ENCODE measurements at places on chromosomes 7 and 10.

- DNase-seq: no peak
Measured at GRCh38 chr10:44947371-44948152, 12.0 kb upstream of the RASSF4 start.

- DNase-seq: no peak
Measured at GRCh38 chr10:126214679-126215078, 173.6 kb downstream of the ADAM12 start.

- DNase-seq: no peak
Measured at GRCh38 chr7:99252166-99252895, 20.3 kb upstream of the MYH16 start.

DNA sequence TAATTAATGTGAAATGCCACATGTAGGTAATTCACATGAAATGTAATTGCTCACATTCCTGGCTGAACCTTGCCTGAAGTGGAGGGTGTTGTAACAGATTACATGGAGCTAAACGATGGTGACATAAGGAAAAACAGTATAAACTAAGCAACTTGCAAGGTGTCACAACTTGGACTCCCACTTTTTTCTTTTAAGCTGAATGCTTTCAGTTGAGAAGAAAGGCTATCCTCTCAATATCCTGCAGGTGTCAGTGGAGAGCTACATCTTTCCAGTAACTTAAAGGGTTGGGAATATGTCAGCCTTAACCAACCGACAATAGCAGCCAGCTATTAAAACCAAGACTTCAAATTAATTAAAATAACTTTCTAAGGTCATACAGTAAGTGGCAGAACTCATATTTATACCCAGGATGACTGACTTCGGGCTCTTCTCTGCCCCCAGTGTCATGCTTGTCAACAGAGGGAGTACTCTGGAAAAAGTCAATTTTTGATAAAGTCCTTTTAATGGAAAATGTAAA lies 33.7 kb downstream of the NRBF2 start:
- DNase-seq: peak; percentile 32

DNA sequence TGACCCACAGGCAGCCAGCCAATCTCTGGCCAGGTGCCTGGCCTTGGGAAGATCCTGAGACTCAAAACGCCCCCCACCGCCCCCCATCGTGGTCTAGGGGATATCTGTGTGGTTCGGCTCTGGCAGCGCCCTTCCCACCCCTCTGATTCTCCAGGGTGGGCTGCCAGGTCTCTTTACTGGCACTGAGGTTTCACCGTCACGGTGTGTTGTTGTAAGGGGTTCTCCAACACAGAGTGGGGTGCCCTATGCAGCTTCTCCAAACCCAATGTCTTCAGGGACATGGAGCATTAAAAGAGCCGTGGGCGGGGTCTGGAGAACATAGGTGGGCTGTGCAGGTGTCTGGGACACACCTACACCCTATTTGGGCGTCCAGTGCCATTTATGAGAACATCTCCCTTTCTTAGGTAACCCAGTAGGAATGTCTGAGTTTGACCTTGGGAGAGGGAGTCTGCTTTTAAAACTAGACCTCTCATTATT lies 1.5 kb downstream of the MAFK start:
- no peak for DNase-seq

DNA sequence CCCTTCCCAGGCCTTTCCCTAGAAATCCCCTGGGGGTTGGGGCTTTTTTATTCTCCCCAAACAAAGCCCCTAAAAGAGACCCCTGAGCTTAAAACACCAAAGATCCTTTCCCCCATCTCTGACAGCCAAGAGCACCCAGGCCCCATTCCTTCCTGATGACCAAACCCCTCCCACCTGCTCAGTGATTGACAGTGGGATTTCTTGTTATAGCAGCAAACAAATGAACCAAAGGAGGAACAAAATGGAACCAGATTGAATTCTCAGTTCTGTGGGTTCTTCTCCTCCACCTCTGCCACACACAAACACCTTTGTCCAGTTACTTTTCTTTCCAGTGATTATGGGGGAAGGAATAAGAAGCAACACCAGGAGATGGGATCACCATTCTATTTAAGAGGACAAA lies 21.5 kb upstream of the CDHR3 start:
- no peak for DNase-seq

- DNase-seq: peak; percentile 38
Measured at GRCh38 chr10:79242620-79243152, 104.6 kb upstream of the PPIF start.

DNA sequence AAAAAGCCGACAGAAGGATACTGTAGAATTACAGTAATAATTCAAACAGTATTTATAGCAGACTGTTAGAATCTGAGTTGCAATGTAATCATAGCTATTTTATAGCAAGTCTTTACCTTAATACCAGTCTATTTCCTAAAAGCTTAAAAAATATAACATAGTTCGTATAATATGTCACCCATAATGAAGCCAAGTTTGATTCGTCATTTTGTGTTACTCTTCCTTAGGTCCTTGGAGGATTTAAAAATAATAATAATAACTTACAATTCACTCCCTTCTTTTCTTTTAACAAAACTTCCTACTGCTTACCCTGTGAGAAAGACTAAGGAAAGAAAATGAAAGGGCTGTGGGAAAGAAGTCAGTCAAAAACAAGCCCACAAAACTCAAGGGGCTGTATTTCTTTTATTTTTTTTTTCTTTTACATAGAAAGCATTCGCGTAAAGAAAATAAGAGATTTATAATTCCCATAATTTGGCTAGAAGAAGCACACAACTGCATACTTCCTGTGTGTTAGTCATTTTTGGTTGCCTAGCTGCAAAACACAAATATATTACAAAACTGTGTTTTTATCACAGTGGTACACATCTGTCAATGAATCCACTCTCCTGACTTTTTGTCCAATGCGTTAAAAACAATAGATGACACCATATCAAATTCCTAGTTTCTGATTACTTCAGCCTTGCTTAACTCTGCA lies 187.2 kb upstream of the CELF2 start:
- no peak for DNase-seq

DNA sequence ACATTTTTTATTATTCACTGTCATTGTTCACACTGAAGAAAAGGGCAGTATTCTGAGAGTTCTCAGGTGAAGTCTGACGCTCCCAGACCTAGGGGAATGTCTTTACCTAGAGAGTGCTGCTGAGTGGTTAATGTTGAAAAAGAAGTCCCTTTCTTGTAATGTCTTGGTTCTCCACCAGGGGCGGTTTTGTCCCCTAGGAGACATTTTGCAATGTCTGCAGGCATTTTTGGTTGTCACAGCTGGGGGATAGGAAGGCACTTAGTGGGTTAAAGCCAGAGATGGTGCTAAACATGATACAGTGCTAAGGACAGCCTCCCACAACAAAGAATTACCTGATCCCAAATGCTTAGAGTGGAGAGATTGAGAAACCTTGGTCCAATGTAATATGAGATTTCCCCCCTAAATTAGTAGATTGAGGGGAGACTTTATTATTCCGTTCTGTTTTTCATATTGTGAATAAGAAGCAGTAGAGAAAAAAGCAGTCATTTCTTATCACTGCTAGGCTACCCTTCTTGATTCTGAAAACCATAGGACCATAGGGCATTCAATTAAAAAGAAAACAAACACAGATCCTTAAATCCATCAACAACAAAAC lies 13.1 kb downstream of the UMAD1 start:
- peak; percentile 15 for DNase-seq

- no peak for DNase-seq
Measured at GRCh38 chr7:18289788-18290187, 205.8 kb upstream of the HDAC9 start.

- no peak for DNase-seq
Measured at GRCh38 chr10:132392811-132393694, 3.9 kb upstream of the PWWP2B start.

DNA sequence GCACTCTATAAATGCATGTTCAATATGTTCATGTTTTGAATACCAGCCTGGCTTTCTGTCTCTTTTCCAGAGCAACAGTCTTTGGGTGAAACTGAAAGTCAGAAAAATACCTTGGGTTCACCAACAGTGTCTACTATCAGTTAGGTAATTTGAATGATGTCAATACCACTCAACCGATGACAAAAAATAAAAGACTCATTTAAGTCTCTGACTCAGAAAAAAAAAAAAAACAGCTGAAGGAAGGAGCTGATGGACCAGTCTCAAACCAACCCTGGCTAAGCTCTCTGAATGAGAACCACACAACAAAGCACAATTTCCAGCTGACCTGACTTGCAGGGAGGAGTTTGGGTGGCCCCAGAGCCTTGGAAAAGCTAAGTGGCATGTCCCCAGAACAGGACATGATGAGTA lies 42.5 kb downstream of the ABLIM1 start:
- DNase-seq: no peak

DNA sequence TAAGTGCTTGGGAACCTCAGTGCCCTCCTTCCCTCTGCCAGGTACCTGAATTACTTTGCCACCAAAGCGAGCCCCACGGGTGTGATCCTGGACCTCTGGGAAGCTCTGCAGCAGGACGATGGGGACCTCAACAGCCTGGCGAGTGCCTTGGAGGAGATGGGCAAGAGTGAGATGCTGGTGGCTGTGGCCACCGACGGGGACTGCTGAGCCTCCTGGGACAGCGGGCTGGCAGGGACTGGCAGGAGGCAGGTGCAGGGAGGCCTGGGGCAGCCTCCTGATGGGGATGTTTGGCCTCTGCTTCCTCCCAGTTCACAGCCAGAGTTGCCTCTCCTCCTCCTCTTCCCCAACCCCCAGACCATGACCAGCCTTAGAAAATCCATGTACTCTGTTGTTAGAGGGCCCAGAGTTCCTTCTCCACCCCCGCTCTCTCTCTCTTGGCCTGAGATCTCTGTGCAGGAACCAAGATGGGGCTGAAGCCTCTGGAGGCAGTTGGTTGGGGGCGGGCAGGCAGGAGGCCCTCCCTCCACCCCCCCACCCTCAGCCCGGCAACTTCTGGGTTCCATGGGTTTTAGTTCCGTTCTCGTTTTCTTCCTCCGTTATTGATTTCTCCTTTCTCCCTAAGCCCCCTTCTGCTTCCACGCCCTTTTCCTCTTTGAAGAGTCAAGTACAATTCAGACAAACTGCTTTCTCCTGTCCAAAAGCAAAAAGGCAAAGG lies 19.8 kb upstream of the SLC29A3 start:
- DNase-seq: no peak

DNA sequence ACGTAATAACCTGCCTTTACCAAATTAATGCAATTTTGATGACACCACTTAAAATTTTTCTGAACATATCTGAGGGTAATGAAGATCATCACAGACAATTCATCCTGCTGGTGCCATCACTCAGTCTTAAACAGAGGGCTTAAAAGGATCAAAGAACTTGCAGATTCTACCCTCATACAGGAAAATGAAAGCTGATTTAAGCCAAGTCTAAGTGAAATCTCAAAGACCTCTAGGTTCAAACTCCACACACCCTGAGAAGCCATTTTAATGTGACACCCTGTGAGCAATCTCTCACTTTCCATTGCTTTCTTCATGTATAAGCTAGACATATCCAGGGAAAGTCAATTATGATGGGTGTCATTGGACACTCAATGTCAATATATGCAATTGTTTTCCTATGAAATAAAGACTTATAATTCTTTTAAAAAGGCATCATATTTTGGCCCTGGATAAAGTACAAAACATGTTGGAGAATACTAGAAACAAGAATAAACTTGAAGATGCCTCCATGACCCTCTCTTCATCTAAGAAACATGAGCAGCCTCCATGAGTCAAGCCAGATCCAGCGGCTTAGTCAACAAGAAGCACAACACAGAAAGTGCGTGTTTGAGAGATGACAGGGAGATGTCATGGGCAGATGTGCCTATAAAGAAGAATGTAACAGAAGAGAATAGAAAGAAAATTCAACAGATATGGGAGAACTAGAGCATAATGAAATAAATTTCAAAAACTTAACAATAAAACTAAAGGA lies 291.9 kb downstream of the PARD3 start:
- no peak for DNase-seq

GRCh38 chr7:27155816-27156507 lies 513 bp downstream of the HOXA7 start:
- no peak for DNase-seq

DNA sequence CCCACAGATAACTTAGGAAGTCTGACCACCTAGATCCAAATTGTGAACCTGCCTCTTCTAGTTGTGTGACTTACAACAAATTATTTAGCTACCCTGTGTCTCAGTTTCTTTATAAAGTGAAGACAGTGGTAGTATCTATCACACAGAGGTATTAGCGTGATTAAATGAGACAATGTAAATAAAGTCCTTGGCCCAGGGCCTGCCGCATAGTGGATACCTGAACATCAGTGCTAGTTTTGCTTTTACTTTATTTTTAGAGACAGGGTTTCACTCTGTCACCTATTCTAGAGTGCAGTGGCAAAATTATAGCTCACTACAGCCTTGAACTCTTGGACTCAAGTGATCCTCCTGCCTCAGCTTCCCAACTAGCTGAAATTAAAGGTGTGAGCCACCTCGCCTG lies 177.1 kb downstream of the CDK14 start:
- no peak for DNase-seq

DNA sequence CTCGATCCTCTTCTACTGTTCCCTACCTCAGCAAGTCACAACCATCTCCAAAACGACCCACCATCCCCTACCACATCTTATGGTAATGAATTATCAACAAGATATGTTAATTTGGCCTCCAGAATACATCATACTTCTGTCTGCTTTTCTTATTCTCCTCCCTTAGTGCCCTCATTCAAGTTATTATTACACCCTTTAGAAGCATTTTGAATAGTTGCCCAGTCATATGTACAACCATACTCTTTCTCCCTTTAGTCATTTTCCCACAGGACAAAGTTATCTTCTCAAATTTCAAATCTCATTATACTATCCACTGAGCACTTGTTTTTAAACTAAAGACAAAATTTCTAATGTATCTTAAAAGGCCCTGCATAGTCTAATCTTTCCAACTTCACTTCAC lies 71.0 kb downstream of the GNAT3 start:
- DNase-seq: no peak

DNA sequence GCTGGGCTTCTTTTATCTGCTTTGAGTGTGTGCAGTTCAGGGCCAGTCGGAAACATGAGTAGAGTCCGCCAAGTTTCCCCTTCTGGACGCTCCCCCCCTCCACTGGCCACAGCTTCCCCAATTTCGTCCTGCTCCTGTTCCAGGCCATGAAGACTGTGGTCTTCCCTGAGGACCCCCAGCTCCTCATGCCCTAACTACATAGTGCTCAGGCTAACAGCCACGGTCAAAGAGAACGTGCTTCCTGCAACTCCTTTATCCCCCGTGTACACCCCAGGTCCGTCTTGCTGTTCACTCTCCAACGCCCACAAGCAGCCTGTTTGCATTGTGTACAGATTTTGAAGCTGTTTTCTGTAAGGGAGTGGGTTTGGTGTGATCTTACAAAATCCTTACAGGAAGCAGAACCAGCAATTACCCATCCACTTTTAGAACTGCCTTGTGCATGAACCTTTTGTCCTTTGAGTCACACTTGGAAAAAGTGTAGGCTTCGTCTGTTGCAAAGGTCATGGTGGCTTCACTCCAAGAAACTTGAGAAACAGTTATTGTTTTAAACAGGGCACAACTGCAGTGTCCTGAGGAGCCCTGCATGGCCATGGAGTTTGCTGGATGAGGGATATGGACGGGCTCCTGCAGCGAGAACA lies 77.0 kb upstream of the FAM20C start:
- DNase-seq: no peak

- DNase-seq: no peak
Measured at GRCh38 chr7:1247527-1248041, 14.9 kb downstream of the UNCX start.
